ENCODE measurements at places on chromosomes 7 and 10. TPM values are rescaled to one million over a fixed set of nuclear protein-coding genes. Genes with fewer than 3 reads are reported as not detected.

The ACBD5 gene
- total RNA-seq = 72.8 TPM

DNA sequence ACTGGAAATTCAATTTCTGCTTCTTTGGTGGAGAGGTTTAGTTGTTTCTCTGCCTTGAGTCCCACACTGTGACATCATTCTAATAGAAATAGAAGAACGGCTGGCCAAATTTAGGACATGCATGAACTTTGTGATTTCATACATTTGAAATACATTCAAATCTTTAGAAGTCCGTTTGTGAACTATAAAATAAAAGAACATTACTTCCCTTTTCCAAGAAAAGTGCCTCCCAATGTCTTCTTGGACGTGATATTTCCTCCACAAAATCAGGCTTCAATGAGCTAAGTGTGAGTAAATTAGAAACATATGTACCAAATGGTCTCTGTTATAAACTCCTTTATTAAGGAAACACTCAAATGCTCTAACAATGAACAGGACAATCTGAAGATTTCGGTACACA lies 314.5 kb upstream of the AKR1E2 start:
- DNase-seq = no peak

DNA sequence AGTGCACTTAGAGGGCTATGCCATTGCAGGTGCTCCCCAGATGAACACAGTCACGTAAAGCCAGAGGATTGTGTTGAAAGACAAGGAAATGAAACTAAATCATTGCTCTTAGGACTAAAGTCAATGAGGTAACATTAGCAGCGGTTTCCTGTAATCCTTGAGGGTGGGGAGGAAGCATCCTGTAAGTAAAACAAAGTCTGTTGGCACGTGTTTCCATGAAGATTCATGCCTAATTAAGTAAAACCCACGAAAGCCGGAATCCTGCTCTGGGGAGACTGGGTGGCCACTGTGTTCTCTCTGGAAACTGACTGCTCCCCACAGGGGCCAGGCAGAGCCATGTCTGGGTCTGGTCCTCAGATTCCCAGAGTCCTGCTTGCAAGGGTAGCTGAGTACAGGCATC lies 18.3 kb downstream of the STEAP1B start:
- no peak for DNase-seq

GRCh38 chr7:25216837-25217236 lies 11.4 kb downstream of the NPVF start:
- DNase-seq = no peak

DNA sequence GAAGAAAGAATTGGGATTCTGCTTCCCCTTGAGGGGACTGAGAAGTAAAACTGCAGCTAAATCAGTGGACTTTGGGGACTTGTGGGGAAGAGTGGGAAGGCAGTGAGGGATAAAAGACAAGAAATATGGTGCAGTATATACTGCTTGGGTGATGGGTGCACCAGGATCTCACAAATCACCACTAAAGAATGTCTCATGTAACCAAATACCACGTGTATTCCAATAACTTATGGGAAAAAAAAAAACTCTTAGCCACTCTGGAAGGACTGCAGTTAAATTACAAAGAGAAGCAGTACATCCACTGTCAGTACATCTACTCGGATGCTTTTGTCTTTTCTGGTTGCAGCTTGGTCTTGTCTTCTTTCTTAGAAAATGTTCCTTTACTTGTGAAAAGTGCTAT lies 27.4 kb upstream of the GOT1 start:
- DNase-seq = no peak

DNA sequence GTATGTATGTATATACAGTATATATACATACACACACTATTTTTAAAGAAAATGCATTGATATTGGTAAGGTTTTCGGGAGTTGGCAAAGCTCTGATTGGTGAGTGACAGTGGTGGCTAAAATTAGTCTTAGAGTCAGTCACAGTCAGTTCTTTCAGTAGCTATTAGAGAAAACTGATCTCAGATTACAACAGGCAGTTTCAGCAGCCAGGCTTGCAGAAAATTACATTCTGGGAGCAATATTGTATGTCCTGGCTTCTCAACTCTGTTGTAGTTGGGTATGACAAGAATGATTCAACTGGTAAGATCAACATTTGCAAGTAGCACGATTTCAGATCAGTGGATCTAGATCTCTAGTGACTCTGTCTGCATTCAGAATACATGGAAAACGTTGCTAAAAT lies 897.9 kb upstream of the AUTS2 start:
- DNase-seq = no peak

DNA sequence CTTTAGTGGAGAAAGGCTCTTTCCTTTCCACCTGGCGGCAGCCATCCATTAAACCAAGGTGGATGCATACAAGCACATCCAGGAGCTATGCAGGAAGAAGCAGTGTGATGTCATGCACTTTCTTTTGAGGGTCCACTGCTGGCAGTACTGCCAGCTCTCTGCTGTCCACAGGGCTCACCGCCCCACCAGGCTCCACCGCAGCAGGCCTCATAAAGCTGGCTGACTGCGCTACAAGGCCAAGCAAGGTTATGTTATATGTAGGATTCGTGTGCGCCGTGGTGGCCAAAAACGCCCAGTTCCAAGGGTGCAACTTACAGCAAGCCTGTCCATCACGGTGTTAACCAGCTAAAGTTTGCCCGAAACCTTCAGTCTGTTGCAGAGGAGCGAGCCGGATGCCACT lies 37.3 kb upstream of the TRUB1 start:
- no peak for DNase-seq
